Activated effector memory CD4-positive, alpha-beta T cell treated with Interleukin-2 at 50 U/mL for 16 hours (primary cell): ENCODE measurements at places on chromosomes 1 and 21.

DNA sequence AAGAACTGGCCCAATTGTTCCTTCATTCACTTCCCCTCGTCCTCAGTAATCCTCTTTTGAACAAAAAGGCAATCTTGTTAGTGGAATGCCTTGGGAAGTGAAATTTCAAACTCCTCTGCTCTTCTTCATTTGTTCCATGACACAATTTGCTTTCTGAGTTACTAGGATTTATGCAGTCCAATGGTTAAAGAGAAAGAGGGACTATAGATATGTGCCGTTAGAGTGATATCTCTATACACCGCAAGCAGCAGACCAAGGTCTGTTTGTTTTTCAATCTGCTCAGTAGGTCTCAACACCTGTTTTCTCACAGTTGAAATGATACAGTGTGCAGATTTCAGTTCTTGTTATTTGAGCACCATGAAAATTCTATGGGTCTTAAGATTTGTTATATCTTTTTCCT lies 244.0 kb downstream of the DNM3 start:
- DNase-seq, result no peak

GRCh38 chr1:32957017-32957416 lies 7.6 kb downstream of the RNF19B start:
- DNase-seq, result no peak

DNA sequence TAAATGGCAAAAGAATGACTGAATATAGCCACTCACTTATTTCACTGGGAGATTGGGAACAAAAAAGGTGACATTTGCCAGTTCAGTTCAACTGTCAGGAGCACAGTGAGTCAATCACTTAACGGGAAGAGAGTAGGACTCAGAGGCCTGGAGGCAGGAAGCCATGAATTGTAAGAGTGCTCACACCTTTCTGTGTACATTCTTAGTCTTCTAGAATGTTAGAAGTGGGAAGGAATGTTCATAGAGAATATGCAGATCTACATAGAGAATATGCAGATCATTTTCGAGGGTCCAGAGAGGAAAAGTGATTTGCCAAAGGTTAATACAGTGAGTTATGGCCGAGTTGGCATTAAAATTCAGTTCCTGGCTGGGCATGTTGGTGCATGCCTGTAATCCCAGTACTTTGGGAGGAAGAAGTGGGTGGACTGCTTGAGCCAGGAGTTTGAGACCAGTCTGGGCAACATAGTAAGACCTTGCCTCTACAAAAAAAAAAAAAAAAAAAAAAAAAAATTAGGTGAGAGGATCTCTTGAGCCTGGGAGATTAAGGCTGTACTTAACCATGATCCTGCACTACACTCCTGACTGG lies 8.3 kb downstream of the IL20 start:
- no peak for DNase-seq

- no peak for DNase-seq
These were observed 20.7 kb upstream of the CLIC4 start for GRCh38 chr1:24724345-24725208.

DNA sequence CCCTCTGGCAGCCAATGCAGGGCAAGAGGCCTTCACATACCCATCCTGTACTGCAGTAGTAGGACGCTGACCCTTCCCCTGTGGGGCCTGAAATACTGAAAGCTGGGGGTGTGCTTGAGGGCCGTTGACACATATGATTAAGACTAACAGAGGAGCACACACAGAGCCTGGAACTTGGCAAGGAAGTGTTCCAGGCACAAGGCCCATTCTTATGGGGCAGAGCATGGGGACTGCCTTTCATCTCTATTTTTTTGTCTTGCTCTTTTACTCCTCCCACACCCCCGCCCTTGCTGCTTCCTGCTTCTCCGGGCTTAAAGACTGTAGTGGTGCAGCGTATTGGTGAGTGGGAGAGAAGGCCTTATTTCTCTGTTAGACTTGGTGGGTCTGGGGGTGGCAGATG lies 137.4 kb downstream of the BACH1 start:
- peak; percentile 22 for DNase-seq

GRCh38 chr1:148264374-148265276 lies 112.5 kb upstream of the NBPF11 start:
- no peak for DNase-seq

DNA sequence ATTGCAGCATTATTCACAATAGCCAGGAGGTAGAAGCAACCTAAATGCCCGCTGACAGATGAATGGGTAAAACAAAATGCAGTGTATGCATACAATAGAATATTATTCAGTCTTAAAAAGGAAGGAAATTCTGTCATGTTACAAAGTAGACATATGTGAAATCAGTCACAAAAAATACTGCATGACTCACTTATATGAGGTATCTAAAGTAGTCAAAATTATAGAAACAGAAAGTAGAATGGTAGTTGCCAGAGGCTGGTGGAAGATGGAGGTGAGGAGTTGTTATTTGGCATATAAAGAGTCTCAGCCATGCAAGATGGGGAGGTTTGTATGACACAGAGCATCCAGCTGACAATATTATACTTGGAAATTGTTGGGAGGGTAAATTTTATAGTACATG lies 43.0 kb upstream of the EGLN1 start:
- no peak for DNase-seq

DNA sequence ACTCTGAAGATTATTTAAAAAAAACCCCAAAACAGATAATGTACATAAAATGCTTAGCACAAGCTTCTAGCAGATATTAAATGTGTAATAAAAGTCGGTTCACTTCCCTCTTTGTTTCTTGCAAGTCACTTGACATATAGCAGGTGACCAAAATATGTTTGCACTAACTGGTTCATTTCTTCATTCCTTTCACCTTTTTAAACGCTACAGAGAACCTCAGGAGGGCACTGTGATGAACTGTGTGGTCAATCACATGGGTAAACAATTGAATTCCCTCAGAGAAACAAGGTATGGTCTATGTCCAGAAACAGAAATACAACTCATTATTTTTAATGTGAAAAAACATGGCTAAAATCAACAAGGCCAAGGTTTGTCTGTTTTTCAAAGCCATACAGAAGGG lies 51.3 kb upstream of the BCL10 start:
- DNase-seq, result no peak

- DNase-seq, result no peak
These were observed 224.2 kb upstream of the JUN start for GRCh38 chr1:59007820-59008598.

DNA sequence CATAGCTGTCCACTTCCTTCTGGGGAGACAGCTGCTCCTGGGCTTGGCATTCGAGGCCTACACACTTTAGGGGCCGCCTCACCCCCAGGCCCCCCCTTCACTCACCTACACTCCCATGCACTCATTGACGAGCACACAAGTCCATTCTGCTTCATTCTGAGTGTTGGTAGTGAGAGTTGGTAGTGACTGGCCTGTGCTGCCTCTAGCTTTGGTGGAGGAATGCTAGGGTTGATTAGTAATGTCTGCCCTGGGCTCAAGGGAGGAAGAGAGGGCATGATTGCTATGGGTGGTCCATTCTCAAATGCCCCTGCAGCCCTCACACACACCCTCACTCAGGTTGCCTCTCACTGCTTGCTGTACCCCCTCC lies 30.4 kb downstream of the TRIM11 start:
- no peak for DNase-seq

DNA sequence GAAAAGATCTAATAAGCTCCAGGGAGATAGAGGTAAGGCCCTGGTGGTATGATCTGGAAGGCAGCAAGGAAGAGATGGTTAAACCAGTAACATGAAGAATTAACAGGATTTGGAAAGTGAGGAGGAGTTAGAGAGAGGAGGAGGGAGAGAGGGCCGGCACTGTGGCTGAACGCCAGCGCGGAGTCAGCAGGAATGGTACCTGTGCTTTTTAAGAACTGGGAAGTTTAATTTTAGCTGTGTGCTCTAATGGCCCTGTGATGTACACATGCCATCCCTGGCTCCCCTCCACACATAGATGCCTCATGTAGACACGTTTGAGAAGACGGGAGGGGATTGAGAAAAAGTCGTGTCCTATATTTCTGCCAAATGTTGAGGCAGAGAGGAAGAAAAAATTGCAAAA lies 13.8 kb upstream of the AVPR1B start:
- DNase-seq, result no peak

DNA sequence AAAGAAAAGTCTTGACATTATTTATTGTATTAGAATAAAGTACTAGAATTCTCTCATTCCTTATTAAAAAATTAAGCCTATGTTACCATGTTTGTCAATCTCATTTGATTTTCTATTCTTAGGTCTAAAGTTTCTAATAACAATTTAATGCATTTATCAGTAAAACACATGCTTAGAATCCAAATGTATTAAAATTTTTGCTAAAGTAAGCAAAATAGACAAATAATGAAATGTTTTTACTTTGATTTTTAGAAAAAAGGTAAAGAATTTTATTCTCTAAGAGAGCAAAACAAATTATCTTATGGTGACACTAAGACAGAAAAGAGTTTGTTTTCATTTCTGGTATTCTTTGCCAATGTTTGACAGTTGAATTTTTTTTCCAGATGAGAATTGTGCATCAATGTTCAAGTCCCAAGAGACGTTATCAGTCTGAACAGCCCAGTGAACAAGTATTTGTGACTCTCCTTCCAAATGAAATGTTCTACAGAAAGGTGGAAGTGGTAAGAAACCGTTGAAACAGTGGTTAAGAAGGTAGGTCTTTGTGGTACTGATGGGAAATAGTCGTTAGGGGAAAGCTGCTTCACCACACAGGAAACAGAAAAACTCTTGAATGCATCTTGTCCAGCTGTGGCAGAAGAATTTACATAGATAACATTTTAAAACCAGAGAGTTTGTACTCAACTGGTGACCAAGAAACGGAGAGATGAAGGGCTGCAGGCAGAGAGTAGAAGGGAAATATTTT lies 402.5 kb downstream of the PTPRC start:
- DNase-seq, result no peak

- DNase-seq, result no peak
These were observed 35.8 kb downstream of the C1orf198 start for GRCh38 chr1:230832476-230832875.

DNA sequence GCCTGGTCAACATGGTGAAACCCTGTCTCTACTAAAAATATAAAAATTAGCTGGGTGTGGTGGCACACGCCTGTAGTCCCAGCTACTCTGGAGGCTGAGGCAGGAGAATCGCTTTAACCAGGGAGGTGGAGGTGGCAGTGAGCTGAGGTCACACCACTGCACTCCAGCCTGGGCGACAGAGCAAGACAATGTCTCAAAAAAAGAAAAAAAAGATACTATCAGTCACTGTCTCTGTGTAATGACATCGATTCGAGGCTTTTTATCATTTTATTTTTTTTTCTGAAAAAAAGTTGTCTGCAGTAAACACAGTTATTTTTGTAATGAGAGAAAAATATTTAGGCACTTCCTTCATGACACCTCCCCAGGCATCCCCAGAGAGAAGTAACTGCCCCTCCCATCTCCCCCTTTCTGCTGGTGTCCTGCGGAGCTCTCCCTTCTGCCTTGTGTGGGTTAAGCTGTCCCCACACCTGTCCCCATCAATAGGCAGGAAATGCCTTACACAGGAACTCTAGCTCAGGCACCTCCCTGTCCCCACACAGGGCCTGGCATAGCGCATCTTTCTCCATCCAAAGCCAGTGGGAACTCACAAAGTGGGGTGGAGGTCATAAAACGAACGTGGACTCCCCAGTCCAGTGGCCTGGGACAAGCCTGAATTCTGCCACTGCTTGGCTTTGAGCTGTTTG lies 132.0 kb downstream of the SYF2 start:
- DNase-seq, result no peak

DNA sequence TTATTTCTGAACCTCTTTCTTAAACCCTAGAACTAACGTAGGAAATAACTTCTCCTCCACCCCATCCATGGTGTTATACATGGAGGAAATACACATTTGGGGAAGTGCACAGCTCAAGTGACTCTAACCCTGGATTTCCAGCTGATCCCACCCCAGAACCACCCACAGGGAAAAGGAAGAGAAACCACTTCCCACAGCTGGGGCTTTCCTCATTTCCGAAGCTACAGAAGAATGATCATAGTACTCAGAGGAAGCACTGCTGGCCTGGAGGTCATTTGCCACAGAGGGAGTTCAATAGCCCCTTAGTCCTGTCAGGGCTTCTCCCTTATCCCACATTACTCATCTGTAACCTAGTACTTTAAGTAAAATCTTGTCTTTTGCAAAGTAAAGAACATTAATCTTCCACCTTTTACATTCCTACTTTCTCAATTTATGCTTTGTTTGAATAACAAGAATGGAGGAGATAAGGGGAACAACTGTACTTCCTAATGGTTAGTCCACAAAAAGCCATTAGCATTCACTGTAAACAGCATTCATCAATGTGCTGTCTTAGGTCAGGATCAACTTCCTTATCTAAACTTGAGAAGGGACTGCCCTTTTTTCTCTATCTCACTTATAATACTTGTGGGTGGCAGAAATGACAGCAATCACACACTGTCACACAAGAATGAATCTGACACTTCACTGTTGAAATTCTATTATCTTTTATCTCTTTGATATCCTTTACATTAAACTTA lies 63.0 kb upstream of the RGS1 start:
- no peak for DNase-seq

DNA sequence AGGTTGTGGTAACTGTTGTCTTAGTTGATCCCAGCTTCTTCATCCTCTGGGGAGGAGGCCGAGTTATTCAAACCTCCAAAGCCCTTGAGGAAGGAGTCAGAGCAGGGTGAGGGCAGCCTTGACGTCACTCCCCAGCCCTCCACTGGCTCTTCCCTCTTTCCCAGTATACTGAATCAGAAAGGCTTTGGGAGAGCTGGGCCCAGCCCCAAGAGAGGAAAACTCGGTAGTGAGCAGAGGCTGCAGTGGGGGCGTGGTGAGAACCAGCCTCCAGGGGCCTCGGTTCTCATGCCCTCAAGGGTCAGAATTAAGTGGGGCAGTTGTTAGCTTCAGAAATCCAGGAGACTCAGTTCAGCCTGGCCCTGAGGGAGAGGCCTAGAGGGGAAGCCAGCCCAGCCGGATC lies 1.8 kb upstream of the GJA4 start:
- DNase-seq, result no peak

DNA sequence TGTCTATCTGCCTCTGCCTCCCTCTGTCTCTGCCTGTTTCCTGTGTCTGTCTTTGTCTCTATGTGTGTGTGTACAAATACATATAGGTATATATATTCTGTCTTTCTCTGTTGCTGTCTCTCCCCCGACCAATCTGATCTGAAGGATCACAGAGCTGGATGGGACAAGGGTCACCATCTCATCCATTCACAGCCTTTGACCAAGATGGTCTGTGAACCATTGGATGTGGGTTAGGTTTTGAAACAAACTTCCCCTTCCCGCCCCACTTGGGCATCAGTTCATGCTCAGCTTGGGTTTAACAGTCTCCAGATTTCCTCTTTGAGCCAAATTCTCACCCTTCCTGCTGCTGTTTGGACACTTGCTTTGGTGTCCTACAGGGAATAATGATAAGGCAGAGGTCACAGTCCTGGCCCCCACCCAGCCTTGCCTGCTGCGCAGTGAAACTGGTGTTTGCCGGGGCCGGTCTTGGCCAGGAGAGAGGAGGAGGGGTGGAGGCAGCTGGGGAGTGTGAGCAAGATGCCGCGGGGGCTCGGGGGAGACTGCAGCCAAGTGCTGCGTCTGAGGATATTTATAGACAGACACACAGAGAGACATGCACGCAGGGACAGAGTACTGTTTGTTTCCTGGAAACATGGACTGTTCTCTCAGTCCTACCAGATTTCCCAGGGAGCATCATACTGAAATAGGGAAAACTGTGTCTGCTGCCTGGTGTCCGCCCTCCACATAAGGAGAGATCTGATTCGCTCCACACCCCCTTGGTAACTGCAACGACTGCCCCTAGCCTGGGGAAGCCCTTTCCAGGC lies 27.0 kb upstream of the BTG2 start:
- DNase-seq, result no peak

GRCh38 chr1:209484429-209484828 lies 99.1 kb upstream of the CAMK1G start:
- no peak for DNase-seq

- no peak for DNase-seq
These were observed 129.2 kb downstream of the ROR1 start for GRCh38 chr1:63902844-63903589.
